ENCODE measurements at places on chromosomes 4 and X. TPM values are rescaled to one million over a fixed set of nuclear protein-coding genes. Genes with fewer than 3 reads are reported as not detected.

HSFX1 gene
- total RNA-seq, result 0.60 TPM

GPM6B gene
- total RNA-seq, result 28.8 TPM

ACSL4 gene
- 17.5 TPM for total RNA-seq

CCDC158 gene
- under 0.01 TPM for total RNA-seq

SYTL5 gene
- 0.35 TPM for total RNA-seq
